ENCODE measurements at places on chromosomes 4 and X.
A peak's percentile ranks its signal among the peaks of the same experiment; 100 is the strongest.

GRCh38 chrX:56762220-56762619 is 33.2 kb downstream of the NBDY start:
- DNase-seq, result no peak

DNA sequence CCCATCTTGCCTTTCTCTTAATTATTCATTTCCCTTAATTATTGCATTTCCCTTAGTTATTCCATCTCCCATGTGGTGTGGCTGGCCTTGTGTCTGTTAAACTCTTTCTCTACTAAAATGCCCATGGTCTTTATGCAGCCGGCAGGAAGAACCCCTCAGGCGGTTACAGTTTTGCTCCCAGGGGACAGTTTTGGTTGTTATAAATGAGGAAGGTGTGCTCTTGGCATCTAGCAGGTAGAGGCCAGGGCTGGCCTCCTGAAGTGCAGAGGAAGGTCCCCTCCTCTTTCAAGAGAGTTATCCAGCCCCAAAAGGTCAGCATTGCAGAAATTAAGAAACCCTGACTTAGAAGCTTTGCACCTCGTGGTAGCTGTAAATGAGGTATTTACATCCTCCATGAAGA is 18.0 kb downstream of the TBL1X start:
- no peak for DNase-seq

- no peak for DNase-seq
Measured at GRCh38 chrX:42087960-42088359, 164.6 kb upstream of the CASK start.

DNA sequence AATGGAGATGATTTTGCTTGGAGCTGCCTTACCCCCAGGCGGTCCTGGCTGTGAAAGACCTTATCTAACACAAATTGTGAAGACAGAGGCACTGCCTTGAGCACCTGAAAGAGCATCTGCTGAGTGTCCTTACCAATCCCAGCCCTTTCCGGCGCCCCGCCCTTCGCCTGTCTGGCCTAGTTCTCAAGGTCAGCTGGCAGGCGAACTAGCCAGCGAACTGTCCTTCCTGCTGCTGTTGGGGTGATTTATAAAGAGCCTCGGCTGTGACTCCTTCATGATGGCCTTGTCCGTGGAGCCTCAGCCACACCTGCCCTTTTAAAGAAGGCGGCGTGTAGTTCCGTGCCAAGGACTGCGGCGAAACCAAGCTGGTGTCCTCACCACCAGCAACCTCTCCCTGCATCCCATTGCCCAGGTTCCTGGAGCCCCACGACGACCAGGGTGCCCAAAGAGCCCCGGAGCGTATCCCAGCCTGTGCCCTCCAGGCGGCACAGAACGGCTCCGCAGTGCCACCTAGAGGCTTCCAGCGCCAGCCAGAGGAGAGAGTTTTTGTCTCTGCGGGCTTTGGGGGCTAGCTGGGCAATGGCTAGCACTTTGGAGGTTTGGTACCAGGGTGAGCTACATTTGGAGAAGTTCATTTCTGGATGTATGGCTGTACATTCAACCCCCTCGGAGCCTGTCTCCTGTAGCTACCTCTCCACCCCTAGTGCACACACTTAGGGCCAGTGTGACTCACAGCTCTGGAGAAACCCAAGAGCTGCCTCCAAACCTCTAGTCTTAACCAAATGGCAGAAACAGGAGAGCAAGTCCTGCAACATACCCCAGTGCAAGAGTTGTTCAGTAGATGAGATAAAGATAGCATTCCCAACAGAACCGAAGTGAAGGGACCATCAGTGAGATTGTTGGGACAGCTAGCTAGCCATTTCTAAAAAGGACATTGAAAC is 36.8 kb upstream of the VMA21 start:
- DNase-seq, result no peak

- no peak for DNase-seq
Measured at GRCh38 chr4:30950737-30951136, 230.6 kb downstream of the PCDH7 start.

- no peak for DNase-seq
Measured at GRCh38 chr4:112759313-112759712, 122.4 kb downstream of the LARP7 start.

- DNase-seq, result no peak
Measured at GRCh38 chr4:8103421-8104390, 54.9 kb downstream of the ABLIM2 start.

GRCh38 chr4:142687547-142688275 is 158.4 kb downstream of the INPP4B start:
- DNase-seq, result no peak

GRCh38 chrX:47613082-47613481 is 6.6 kb downstream of the SYN1 start:
- no peak for DNase-seq

DNA sequence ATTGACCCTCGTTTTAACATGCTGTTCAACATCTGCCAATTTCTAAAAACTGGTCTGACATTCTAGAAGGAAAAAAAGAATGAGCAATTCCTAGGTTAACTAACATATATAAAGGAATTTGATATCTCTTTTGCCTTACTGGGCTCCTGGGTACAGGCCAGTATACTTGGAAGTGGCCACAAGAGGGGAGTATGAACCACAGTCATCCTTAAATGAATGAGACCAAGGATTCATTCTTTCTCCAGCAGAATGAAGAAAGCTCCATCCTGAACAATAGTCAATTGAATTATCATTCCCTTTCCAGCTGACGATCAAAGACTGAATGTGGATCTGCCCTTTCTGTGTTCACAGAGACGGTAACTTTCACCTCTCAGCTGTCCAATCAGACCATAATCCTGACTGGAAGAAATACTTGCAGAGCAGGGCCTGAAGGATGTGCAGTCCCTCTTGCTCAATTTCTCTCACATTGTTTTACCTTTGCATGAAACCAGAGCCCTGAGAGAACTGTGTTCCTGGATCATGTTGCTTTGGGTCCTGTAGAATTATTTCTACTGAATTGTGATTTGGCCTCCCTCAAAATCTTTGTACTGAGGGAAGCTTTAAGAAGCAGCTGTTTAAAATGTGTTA is 14.8 kb upstream of the SPARCL1 start:
- no peak for DNase-seq

GRCh38 chr4:82042042-82042441 is 331.7 kb downstream of the HNRNPD start:
- no peak for DNase-seq

- no peak for DNase-seq
Measured at GRCh38 chr4:57191523-57192034, 81.4 kb upstream of the IGFBP7 start.

- DNase-seq, result no peak
Measured at GRCh38 chr4:92387459-92388069, 83.8 kb downstream of the GRID2 start.

- no peak for DNase-seq
Measured at GRCh38 chr4:184424993-184425758, 49.2 kb downstream of the IRF2 start.

GRCh38 chrX:153708415-153708814 is 15.8 kb downstream of the BCAP31 start:
- DNase-seq, result peak; percentile 38

Measured in non-pigmented ciliary epithelial cell (primary cell).